Mesangial cell (primary cell): ENCODE measurements at places on chromosomes 1 and 21. TPM values are rescaled to one million over a fixed set of nuclear protein-coding genes. Genes with fewer than 3 reads are reported as not detected.

SLC45A3 gene
- total RNA-seq, result 6.8 and 8.0 TPM in 2 replicates

CCDC24 gene
- total RNA-seq, result 4.4 and 12.9 TPM in 2 replicates

CRYBG2 gene
- 0.16 and 0.25 TPM in 2 replicates for total RNA-seq

HLCS gene
- total RNA-seq, result 20.7 and 27.4 TPM in 2 replicates

ANKRD34A gene
- 1.0 and 1.1 TPM in 2 replicates for total RNA-seq

PTPRF gene
- 138 and 217 TPM in 2 replicates for total RNA-seq

FMOD gene
- total RNA-seq, result 0.25 TPM in 1 of 2 replicates, not detected in the other

TRPM2 gene
- 1.3 and 2.1 TPM in 2 replicates for total RNA-seq

ASCL5 gene
- 0.49 TPM in 1 of 2 replicates, not detected in the other for total RNA-seq

MAEL gene
- 0.13 and 0.49 TPM in 2 replicates for total RNA-seq

CORT gene
- total RNA-seq, result 0.25 and 0.98 TPM in 2 replicates

SNX27 gene
- 13.7 and 16.5 TPM in 2 replicates for total RNA-seq

SLC41A1 gene
- 10.8 and 13.2 TPM in 2 replicates for total RNA-seq
